AG04450 (cell line): ENCODE measurements at places on chromosomes 5 and 9.

GRCh38 chr5:54719384-54720283 is 202.1 kb downstream of the SNX18 start:
- DNase-seq, result no peak

GRCh38 chr9:87590996-87591395 is 93.3 kb downstream of the DAPK1 start:
- no peak for DNase-seq

- DNase-seq, result no peak
Measured at GRCh38 chr9:4299005-4299795, 668 bp downstream of the GLIS3 start.

DNA sequence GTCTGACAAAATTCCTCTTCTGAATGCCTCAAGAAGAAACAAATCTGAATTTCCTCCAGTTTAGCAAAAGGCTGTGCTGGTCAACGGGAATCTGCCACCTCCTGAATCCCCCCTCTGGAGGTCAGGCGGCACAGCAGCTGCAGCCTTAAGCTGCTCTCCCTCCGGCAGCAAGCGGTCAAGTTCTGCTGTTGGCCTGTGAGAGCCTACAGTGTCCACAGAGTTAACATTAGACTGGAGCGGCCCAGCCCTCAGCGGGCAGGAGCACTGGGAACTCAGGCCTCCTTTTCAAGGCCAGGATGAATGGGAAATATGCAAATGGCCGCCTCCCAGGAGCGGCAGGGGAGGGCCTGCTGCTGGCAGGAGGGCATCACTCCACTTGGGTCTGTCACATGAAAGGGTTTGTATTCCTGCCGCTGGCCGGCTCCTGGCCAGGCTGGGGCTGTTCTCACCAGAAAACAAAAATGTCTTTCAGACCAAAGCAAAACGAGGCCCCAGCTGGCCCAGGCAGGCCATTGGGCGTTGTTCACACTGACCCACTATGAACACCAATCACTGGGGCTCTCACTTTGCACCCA is 8.2 kb downstream of the ACSL6 start:
- DNase-seq, result no peak

DNA sequence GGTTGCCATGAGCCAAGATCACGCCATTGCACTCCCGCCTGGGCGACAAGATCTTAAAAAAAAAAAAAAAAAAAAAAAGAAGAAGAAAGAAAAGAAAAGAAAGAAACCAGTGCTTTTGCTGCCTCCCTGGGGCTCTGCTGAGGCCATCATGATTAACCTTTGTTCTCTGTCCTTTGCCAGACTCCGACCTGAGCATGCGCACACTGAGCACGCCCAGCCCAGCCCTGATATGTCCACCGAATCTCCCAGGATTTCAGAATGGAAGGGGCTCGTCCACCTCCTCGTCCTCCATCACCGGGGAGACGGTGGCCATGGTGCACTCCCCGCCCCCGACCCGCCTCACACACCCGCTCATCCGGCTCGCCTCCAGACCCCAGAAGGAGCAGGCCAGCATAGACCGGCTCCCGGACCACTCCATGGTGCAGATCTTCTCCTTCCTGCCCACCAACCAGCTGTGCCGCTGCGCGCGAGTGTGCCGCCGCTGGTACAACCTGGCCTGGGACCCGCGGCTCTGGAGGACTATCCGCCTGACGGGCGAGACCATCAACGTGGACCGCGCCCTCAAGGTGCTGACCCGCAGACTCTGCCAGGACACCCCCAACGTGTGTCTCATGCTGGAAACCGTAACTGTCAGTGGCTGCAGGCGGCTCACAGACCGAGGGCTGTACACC is 251.7 kb downstream of the MARCHF11 start:
- no peak for DNase-seq

DNA sequence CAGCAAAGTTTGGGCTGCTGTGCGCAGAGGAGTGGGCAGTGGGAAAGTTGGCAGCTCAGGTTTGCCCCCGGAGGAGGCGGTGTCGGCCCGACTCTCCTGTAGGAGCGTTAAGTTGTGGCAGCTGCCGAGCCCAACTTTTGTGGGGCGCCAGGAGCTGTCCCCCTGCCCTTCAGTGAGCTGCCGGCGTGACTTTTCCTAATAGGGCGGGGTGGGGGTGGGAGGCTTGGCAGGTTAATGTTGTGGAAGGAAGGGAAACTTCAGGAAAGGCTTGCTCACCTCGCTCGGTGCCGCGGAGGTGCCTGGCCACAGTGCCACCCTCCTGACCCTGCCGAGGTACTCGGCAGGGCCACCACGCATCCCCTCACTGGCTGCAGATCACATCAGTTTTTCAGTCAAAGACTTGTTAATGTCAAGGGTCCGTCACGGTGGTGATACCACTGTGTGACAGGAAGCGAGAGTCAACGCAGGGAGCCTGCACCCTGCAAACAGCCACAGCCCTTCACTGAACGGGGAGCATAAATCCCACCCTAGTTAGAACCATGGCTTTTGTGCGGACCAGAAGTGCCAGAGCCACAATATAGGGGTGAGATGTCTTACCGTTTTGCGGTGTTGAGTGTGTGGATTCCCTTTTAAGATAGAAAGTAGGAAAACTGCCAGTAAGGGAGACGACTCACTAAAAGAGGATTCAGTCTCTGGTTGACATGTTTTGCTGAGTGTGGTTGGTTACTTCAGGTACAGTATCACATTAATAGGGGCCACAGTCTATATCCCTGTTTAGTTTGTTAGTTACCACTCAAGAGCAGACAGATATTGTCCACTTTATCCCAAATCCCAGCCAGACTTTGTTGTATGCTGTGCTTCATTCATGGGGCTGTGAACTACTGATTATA is 796 bp downstream of the LNPEP start:
- DNase-seq, result no peak

GRCh38 chr9:113591899-113592625 is 128.5 kb downstream of the RGS3 start:
- no peak for DNase-seq

DNA sequence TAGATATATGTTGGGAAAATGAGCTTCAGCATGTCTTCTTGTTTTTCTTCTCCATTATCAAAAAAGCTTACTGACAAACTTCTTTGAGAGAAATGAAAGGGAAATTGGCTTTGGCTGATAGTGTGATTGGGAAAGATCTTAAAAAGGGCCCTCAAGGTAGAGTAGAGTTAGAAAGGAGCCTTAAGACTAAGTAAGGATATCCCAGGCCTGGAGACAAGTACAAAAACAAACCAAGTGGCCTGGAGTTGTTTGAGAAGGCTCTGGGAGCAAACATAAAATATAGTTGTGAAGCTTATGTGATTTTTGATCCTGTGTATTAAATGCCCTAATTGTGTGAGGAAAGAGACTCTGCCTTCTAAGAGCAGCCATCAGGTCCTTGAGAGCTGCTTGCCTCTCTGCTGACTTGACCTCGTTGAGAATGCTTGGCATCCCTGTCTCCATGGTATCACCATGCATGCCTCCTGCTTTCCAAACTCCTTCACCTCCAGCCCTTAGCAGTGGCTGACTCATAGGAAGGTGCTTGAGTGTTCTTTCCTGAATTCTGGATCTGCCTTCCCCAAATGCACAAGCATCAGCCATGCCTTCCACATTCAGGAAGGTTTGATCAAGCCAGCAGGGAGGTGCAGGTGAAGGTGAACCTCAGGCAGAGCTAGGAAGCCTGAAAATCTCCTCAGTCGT is 78.9 kb downstream of the SMARCA2 start:
- DNase-seq, result peak; percentile 20

DNA sequence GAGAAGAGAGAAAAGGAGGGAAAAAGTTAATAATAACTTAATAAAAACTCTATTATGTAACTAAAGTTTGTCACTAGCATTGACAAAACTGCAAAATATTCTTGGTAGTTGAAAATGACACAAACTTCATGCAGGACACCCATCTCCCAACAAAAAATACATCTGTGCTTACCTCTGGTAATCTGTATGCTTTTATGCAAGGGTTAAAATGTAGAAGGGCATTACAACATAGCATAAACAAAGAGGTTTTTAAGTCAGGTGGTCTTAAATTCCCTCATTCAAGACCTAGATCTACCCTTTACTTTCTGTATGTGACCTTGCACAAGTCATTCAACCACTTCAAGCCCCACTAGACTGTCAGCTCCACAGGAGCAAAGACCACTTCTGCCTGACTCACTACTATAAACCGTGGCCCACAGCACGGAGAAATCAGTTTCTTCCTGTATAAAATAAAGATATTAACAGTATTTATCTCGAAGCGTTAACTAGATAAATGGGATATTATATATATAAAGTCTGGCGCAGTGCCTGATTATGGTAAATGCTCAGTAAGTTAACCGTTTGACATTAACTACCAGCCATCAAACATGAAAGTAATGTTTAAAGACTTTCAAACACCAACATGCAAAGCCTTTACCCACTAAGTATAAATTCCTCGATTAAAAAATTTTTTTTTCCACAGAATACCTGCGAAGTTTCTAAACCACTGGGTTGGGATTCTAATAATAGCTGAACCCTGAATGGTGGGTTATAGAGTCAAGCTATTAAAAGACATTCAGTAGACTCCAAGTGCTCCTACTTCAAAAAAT is 2.0 kb downstream of the FBXL17 start:
- no peak for DNase-seq

- no peak for DNase-seq
Measured at GRCh38 chr9:123990427-123990826, 21.1 kb upstream of the LHX2 start.

- DNase-seq, result no peak
Measured at GRCh38 chr9:130150779-130151382, 21.3 kb upstream of the NCS1 start.

DNA sequence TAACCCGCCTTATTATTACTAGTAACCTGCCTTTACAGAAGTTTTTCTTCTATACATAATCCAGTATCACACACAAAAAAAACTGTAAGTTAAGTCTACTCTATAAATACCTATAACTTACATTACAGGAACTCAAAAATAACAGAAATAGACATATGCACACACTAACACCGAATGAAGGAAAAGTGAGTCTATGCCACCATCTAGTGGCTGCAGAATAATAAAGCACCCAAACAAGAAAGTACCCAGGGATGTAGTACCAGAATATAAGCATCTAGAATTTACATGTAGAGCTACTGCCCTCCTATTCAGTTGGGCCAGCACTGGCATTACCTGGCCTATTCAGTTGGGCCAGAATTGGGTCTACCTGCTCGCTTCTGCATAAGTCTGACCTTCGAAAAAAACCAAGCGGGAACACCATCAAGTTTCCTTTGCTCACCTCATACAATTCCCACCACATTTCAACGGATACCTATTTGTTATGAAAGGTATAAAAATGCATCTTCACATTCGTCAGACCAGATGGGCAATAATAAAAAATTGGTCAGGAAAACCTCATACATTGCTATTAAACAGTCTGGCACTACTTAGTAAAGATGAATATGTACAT is 4.0 kb upstream of the NIPSNAP3A start:
- DNase-seq, result peak; percentile 21

- DNase-seq, result no peak
Measured at GRCh38 chr9:112048924-112049691, 126.0 kb downstream of the SUSD1 start.

DNA sequence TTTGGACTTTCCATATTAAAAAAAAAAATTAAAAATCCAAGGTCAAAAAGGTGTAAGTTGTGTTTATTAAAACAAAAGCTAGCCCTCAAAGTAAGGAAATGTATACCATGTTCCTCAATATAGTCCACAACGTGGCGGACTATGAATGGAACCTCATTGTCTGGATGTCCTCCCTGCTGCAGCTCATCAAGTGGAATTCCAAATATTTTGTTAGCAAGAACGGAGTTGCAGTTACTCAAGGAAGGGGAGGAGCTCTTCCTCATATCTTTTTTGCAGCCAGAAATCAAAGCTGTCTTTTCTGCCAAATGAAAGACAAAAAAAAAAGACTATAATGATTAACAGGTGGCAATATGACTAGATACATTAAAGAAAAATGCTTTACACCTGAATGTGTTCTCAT is 14.0 kb downstream of the FAM13B start:
- DNase-seq, result no peak

DNA sequence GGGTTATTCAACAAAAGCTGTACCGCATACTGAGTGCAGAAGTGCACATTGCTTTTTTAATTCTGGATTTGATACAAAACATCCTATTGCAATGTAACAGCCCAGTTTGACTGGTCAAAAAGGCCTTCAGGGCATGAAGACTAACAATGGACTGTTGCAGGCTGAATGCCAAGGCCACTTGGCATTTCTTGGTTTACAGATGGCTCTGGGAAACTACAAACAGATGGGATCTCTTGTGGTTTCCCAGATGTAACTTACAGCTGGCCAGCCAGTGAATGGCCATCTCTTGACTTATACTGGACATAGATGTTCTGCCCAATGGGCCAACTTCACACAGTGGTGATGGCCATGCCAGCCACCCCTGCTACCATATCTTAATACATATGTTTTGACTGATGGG is 36.8 kb downstream of the UGT3A2 start:
- DNase-seq, result no peak

GRCh38 chr9:36292641-36293040 is 34.4 kb upstream of the GNE start:
- no peak for DNase-seq

GRCh38 chr9:137716694-137717287 is 98.0 kb downstream of the EHMT1 start:
- no peak for DNase-seq

DNA sequence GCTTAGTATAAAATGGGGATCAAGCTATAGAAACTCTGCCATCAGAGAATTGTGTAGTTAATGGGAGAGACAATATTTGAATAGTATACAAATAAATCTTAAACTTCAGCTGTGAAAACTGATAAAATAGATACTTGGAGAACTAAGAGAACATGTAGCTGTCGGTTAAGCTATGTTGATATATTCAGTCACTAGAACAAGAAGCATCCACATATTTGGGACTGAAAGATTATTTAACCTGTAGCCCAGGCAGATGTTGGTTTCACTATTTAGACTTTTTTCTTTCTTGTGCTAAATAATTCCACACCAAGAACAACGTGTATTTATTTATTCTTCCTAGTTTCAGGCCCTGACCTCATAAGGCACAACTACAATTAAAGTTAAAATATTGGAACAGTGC is 521.0 kb upstream of the CCNG1 start:
- DNase-seq, result no peak

DNA sequence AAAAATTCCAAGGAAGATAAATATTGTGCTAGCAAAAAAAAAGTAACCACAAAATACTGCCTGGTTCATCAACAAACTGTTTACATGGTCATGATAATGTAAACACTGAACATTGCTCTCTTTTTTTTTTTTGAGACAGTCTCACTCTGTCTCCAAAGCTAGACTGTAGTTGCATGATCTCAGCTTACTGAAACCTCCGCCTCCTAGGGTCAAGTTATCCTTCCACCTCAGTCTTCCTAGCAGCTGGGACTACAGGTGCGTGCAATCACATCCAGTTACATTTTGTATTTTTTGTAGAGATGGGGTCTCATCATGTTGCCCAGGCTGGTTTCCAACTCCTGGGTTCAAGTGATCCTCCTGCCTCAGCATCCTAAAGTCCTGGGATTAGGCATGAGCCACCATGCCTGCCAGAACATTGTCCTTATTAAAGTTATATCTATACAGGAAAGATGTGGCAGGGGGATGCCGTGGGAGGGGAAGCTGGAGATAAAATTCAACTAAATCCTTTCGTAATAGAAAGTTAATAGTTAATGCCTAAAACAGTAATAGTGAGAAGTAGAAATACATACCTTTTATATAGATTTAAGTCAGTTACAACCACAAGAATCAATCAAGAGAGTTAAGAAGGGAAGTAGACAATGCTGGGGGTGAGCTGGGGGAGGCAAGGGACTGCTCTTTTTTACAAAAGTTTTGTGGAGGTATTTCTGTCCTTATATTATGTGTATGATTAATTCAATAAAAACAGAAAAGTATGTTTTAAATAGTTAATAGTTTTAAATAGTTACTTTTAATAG is 52.3 kb downstream of the RGMB start:
- DNase-seq, result no peak

GRCh38 chr9:124503713-124504529 is 3.3 kb downstream of the NR5A1 start:
- DNase-seq, result no peak
